Fibroblast of skin of abdomen (primary cell): ENCODE measurements at places on chromosomes 7 and 10.

DNA sequence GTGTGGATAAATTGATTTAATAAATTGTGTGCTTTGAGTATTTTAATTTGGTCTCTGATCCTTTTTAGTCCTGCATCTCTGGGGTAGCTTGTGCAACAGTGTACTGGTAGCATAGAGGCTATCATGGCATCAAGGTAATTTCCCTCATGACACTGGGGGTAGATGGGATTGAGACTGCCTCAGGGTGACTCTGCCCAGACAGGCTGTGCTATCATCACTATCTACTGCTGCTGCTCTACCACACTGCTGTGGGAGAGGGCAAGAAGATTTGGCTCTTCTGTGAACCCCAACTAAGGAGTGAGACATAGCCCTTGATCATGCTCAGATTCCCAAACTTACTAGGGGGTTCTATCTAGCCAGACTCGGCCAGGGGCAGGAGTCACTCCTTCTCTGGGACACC, 43.6 kb upstream of the JAZF1 start:
- no peak for DNase-seq

GRCh38 chr7:127893547-127893946, 137.7 kb downstream of the LRRC4 start:
- DNase-seq = no peak

DNA sequence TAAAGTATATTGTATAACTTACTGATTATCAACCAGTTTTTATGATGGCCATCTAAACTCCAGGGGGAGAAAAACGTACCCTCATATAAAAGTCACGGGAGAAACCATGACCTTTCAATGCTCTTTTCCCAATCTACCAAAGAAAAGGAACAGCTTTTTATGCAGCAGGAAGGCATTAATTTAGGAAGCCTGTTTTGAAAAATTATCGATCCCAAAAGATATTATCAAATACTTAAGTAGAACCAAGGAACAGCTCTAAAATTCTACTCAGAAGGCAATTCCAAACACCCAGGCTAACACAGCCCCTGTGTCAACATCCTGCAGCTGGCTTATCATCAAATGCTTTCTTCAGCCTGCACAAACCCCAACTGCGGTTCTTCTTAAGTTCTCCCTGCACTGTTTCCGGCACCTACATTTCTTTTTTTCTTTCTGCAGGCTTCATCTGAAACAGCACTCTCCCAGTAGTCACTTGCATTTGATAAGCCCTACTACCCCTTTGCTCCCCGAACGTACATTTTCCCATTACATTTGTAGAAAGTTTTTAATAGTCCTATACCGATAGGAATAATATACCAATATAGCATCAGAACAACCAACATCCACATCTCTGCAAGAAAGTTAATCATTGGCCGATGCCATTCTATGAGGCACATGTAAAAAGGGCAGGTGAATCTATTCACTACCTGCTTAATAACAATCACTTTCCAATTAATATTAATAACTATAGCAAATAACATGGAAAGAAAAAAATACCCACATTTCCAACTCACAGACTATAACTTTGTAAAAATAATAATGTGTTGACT, 47.9 kb downstream of the PIP4K2A start:
- no peak for DNase-seq

- no peak for DNase-seq
Measured at GRCh38 chr10:19832699-19833098, 16.5 kb downstream of the PLXDC2 start.

- peak; percentile 37 for DNase-seq
Measured at GRCh38 chr10:89160339-89160738, 46.8 kb downstream of the CH25H start.

DNA sequence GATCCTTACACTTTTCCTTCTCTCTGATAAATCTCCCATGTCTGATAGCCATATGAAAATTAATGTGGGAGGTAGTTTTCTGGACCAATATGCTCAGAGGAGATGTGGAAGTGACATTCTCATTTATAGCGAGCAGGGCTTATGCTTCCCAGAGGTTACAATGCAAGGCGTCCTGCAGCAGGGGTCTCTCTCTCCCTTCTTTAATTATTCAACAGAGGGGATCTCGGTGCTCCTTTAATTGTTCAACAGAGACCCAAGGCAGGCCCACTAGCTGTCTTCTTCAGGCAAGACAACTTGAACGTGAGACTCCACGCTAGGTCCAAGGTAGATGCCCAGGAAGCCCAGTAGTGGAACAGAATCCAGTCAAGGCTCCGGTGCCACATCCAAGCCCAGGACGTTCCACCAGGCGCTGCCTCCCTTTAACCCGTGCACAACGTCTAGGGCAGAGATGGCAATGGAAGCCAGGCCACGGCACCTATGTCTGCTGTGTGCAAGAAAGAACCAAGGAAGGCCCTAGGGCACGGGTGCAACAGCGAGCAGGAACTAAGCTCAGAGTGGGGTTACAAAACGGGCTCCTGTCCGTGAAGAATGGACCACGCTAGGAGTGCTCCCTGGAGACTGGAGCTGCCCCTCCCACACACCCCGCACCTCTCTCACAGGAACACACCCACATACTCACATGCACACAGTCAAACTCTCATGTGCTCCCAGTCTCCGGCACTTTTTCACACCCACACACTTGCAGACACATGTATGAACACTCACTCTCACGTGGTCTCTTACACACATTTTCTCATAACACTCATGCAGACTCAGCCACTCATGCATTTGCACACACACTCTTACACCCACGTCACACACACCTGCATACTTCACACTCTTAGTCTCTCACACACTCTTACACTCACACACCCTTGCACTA, 230.4 kb downstream of the TNS3 start:
- DNase-seq = no peak

- DNase-seq = no peak
Measured at GRCh38 chr7:47400741-47401206, 181.1 kb downstream of the TNS3 start.

- no peak for DNase-seq
Measured at GRCh38 chr10:79438699-79439085, 6.7 kb downstream of the ZCCHC24 start.
